ENCODE measurements at places on chromosomes 7 and 10.

DNA sequence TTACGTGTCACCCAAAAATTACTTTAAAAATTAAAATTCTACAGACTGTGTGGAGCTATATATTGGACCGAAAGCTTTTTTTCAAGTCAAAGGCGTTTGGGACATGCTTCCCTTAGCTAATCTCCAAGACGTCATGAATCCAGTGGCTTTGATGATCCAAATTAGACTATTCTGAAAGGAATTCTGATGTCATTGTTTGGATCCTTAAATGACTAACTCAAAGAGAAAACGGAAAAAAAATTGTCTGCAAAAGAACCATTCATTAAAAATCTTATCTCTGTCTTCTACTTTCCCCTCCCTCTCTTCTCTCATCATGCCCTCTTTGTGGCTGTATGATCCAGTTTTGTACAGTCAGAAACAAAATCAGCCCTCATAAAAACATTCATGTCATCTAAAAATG lies 161.8 kb downstream of the ETV1 start:
- DNase-seq = no peak
- no peak overlapping the region for H3K27ac ChIP-seq

GRCh38 chr7:7869036-7869435 lies 99.6 kb upstream of the GLCCI1 start:
- no peaks in the 10 kb centered on the region for H3K4me1 ChIP-seq
- DNase-seq = no peak
- no peaks in the 10 kb centered on the region for H3K36me3 ChIP-seq
- no peaks in the 10 kb centered on the region for H3K27me3 ChIP-seq

GRCh38 chr7:21371360-21371759 lies 56.5 kb upstream of the SP4 start:
- no peaks in the 10 kb centered on the region for H3K27me3 ChIP-seq
- H3K36me3 ChIP-seq = no peaks in the 10 kb centered on the region
- H3K27ac ChIP-seq = no peak overlapping the region
- DNase-seq = no peak
- H3K4me3 ChIP-seq = no peak overlapping the region
- H3K4me1 ChIP-seq = peaks cover 4% of the 10 kb centered on the region

- no peaks in the 10 kb centered on the region for H3K4me1 ChIP-seq
- H3K36me3 ChIP-seq = no peaks in the 10 kb centered on the region
- DNase-seq = no peak
Observed at GRCh38 chr7:158275711-158276413, 311.8 kb downstream of the PTPRN2 start.

- no peak overlapping the region for H3K27ac ChIP-seq
- no peaks in the 10 kb centered on the region for H3K36me3 ChIP-seq
- H3K27me3 ChIP-seq = peaks cover 37% of the 10 kb centered on the region
- no peaks in the 10 kb centered on the region for H3K4me1 ChIP-seq
- DNase-seq = no peak
Observed at GRCh38 chr7:38542156-38542555, 89.0 kb downstream of the AMPH start.

- no peak overlapping the region for H3K27ac ChIP-seq
- H3K4me3 ChIP-seq = no peak overlapping the region
- H3K36me3 ChIP-seq = no peaks in the 10 kb centered on the region
- no peaks in the 10 kb centered on the region for H3K4me1 ChIP-seq
- no peak for DNase-seq
Observed at GRCh38 chr7:23211589-23211988, 29.7 kb downstream of the NUP42 start.

DNA sequence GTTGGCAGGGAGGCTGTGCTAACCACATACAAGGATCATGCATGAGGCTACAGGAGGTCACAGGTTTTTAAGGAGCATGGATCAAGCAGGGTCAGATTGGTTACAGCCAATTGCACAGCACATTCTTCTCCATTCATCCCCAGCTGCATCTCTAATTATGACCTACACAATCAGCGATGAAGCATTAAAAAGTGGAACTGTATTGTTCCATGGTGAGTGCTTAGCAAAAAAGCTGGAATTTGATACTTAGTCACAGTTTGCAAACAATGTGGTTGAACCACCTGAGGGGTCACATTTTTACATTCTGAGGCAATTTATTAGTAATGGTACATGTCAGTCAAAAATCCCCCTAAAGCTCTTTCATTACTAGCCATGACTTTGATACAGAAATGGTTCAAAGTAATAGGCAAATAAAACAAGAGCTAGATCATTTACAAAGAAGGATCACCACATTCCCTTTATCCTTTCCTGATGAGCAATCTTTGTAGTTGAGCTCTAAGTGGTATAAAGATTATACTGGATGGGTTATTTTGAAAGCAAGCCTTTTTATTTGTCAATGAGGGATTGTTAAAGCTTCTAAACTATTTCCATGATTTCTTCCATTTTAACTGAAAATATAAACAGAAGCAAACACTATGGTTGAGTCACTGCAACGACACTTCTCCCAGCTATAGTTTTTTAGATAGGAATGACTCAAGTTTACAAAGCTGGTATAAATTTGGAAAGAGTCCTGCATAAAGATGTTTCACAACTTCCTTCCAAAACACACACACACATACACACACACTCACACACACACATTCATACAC lies 217.8 kb upstream of the SEMA3A start:
- no peaks in the 10 kb centered on the region for H3K36me3 ChIP-seq
- no peaks in the 10 kb centered on the region for H3K27me3 ChIP-seq
- H3K27ac ChIP-seq = peak overlapping the region; percentile 73
- H3K4me3 ChIP-seq = no peak overlapping the region
- H3K4me1 ChIP-seq = peaks cover 28% of the 10 kb centered on the region

DNA sequence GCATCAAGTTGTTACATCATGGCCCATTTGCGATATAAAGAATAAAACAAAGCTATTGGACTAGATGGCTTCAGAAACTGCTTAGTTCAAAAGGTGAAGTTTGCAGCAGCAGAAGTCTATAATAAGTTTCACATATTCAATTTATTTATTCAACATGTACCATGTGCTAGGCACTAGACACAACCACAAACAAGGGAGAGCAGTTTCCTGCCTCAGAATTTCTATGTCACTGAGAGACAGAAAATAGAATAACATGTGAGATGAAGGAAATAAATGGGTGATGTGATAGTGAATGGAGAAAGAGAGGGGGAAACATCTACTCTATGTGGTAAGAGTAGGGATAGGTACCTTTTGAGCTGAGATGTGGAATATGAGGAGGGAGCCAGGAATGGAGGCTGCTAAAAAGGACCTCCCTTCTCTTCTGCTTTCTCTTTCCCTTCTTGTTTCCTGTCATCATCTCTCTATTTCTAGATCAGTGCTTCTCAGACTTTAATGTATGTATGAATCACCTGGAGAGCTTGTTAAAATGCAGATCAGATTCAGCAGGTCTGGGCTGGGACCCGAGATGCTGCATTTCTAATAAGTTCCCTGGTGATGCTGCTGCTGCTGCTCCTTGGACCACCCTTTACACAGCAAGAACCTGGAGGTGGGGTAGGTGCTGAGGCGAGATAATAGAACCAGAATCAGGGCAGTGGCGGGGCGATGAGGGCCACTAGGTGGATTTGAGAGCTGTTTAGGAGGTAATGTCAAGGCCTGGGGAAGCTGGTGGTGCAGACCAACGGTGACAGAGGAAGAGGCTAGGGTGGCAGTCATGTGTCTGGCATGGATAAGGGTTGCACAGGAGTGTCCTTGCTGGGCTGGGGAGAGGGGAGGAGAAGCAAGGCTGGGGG lies 13.7 kb upstream of the INMT start:
- no peaks in the 10 kb centered on the region for H3K4me1 ChIP-seq
- H3K4me3 ChIP-seq = no peak overlapping the region
- H3K27ac ChIP-seq = no peak overlapping the region

DNA sequence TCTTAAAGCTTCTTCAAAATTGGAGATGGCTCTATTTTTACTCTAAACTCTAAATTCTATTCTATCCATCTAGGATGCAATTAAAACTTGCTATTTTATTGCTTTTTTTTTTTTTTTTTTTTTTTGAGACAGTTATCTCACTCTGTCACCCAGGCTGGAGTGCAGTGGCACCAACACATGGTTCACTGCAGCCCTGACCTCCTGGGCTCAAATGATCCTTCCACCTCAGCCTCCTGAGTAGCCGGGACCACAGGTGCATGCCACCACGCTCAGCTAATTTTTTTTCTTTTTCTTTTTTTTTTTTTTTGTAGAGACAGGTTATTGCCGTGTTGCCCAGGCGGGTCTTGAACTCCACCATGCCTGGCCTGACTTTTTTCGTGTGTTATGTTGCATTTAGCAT lies 41.2 kb downstream of the DNAJC1 start:
- no peaks in the 10 kb centered on the region for H3K4me1 ChIP-seq
- no peaks in the 10 kb centered on the region for H3K36me3 ChIP-seq
- DNase-seq = no peak
- no peaks in the 10 kb centered on the region for H3K27me3 ChIP-seq
- no peak overlapping the region for H3K4me3 ChIP-seq
- H3K27ac ChIP-seq = no peak overlapping the region

DNA sequence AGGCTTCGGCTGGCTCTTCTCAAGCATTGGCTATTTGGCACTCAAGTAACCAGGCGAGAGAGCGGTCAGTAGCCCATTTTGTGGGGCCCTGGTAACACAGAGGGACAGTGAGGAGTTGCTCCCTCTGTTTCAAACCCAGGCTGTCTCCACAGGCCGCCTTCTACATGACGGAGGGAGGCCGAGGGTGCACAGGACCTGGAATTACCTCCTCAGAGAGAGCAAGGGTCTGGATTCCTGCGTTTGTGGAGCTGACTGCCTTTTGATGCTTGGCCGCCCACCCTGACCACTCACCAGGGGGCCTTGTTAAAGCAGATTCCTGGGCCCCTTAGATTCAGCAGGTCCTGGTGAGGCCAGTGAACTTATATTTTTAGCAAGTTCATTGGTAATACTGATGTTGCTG lies 12.3 kb downstream of the UPP1 start:
- no peaks in the 10 kb centered on the region for H3K4me1 ChIP-seq
- H3K4me3 ChIP-seq = no peak overlapping the region
- H3K36me3 ChIP-seq = 0 out of 2 replicates have a peak, but pooled peaks cover 2% of the 10 kb centered on the region
- no peaks in the 10 kb centered on the region for H3K27me3 ChIP-seq
- no peak overlapping the region for H3K27ac ChIP-seq
- DNase-seq = no peak

GRCh38 chr10:103921750-103922195 lies 3.8 kb upstream of the STN1 start:
- H3K27ac ChIP-seq = no peak overlapping the region
- peaks cover 14% of the 10 kb centered on the region for H3K4me1 ChIP-seq
- H3K27me3 ChIP-seq = no peaks in the 10 kb centered on the region

GRCh38 chr7:70660154-70660818 lies 471.7 kb upstream of the GALNT17 start:
- no peak for DNase-seq
- no peaks in the 10 kb centered on the region for H3K27me3 ChIP-seq
- H3K36me3 ChIP-seq = no peaks in the 10 kb centered on the region
- no peak overlapping the region for H3K27ac ChIP-seq

GRCh38 chr7:144513334-144513733 lies 109.8 kb upstream of the NOBOX start:
- DNase-seq = peak; percentile 35
- H3K4me1 ChIP-seq = no peaks in the 10 kb centered on the region
- no peak overlapping the region for H3K4me3 ChIP-seq
- no peaks in the 10 kb centered on the region for H3K36me3 ChIP-seq
- no peaks in the 10 kb centered on the region for H3K27me3 ChIP-seq
- H3K27ac ChIP-seq = no peak overlapping the region

DNA sequence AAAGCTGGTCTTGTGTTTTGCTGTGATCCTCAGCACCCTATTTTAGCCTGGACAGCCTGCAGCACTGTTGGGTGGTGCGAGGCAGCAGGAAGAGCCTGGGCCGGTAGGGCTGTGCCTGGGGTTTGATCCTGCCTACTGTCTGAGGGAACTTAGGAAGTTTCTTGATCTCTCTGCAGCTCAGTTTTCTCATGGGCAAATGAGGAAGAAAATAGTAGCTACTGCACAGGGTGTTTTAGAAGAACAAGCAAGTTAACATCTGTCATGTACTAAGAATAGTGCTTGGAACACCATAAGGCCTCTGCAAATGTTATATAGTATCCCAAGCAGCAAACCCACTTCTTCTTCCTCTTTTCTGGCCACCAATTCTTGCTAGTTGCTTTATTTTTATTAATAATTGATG lies 12.0 kb upstream of the AGR2 start:
- H3K4me3 ChIP-seq = no peak overlapping the region
- H3K27me3 ChIP-seq = no peaks in the 10 kb centered on the region
- peaks cover 9% of the 10 kb centered on the region for H3K4me1 ChIP-seq

GRCh38 chr7:43647339-43647672 lies 64.4 kb downstream of the STK17A start:
- no peaks in the 10 kb centered on the region for H3K27me3 ChIP-seq
- no peak for DNase-seq
- peak overlapping the region; percentile 91 for H3K27ac ChIP-seq

DNA sequence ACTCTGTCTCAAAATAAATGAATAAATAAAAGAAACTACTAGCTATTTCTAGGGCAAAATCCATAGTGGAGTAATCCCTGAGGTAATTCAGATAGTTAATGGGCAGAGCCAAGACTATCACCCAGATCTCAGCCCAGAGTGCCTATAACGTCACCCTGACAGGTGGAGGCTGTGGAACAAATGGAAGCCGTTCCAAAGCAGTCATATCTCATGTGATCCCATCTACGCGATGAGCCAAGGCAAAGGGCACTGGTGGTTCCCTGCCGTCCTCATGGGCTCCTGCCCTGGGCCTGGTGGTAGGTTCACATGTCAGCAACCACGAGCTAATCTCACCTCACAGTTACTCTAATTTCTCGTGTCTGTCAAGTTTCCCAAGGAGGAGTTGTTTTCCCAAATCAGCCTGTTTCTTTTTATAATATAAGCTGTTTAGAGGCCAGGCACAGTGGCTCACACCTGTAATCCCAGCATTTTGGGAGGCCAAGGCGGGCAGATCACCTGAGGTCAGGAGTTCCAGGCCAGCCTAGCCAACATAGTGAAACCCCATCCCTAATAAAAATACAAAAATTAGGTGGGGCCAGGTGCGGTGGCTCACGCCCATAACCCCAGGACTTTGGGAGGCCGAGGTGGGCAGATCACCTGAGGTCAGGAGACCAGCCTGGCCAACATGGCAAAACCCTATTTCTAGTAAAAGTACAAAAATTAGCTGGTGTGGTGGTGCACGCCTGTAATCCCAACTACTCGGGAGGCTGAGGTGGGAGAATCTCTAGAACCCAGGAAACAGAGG lies 22.5 kb upstream of the ASCC1 start:
- no peak overlapping the region for H3K27ac ChIP-seq
- H3K27me3 ChIP-seq = no peaks in the 10 kb centered on the region
- DNase-seq = no peak
- H3K36me3 ChIP-seq = 0 out of 2 replicates have a peak, but pooled peaks cover 2% of the 10 kb centered on the region

DNA sequence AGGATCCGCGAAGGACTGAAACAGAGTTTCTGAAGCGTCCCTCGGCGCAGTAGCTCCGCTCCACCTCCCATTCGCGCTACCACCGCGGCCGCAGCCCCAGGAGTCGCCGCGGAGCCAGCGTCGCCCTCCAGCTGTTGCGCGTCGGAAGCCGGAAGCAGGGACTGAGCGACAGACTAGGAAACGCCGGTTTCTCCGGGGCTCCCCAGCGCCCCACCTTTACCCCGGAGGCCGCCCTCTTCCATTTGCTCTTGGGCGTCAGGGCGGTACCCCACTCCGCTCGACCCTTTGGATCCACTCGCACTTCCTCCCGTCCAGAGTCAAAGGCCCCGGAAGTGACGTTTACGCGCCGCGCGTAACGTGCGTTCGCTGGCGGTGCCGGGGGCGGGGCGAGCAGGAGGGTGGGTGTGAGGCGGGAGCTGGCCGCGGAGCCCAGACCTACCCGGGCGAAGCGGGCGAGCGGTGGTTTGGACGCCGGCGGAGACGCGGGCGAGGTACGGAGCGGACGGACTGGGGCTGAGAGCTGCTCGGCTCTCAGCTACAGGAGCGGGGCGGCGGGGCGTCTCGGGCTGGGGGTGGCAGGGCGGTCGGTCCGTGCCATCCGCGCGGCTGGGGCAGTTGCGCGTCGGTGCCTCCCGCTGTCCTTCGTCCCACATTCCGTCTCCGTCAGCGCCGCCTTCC lies at the start of gene RABGEF1:
TSS of gene RABGEF1 (plus strand) at position 432 of the 678 bp plus-strand sequence. CDS start 31,167 bp downstream, outside the sequence.
- peak; percentile 89 for DNase-seq
- no peaks in the 10 kb centered on the region for H3K27me3 ChIP-seq
- H3K36me3 ChIP-seq = no peaks in the 10 kb centered on the region
- no peaks in the 10 kb centered on the region for H3K4me1 ChIP-seq
- peak within 1 kb of the TSS; percentile 88 for H3K4me3 ChIP-seq
- peak within 1 kb of the TSS; percentile 90 for H3K27ac ChIP-seq
